ENCODE measurements at places on chromosomes 12 and 14.

- no peak for DNase-seq
Observed at GRCh38 chr14:24250354-24250753, 7.9 kb upstream of the TINF2 start.

GRCh38 chr12:45981075-45981837 lies 9.1 kb downstream of the SCAF11 start:
- DNase-seq: no peak

DNA sequence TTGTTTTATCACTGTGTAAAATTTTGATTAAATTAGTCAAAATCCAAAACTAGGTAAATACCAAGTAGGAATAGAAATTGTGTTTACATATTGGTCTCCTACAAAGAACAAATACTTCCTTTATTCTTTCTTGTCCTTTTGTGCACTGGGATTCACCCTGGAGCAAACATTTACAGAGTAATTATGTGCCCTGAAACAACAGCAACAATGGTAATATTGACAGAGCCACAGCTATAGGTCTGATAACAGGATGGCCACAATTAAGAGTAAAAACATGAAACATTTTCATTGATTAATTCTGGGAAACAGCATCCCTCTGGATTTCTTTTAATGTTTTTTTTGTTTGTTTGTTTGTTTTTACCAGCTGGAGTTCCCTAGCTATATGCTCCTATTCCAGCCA lies 61.2 kb downstream of the SLC38A6 start:
- no peak for DNase-seq

DNA sequence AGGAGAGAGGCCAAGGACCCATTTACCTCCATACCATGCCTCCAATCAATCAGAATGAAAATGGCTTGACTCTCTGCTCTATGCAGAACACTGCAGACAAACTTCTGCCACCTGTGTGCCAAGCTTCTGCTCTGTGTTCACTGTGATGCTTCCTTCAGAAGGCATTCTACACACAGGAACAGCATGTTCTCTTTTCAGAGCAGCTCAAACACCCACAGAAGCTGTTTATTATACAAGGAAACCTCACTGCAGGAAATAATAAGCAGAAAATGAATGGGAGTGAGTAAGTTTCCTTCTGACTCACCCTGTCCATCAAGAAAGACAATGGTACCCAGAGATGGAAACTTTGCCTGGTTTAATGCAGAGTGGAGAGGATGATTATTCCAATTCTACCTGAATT lies 2.4 kb upstream of the ESR2 start:
- DNase-seq: no peak
